ENCODE measurements at places on chromosomes 11 and 22. TPM values are rescaled to one million over a fixed set of nuclear protein-coding genes. Genes with fewer than 3 reads are reported as not detected.

Gene GDPD4
- not detected for total RNA-seq

Gene TMEM151A
- total RNA-seq: 0.24 TPM

- no peak for DNase-seq
Measured at GRCh38 chr11:134086376-134086775, 17.5 kb downstream of the JAM3 start.

DNA sequence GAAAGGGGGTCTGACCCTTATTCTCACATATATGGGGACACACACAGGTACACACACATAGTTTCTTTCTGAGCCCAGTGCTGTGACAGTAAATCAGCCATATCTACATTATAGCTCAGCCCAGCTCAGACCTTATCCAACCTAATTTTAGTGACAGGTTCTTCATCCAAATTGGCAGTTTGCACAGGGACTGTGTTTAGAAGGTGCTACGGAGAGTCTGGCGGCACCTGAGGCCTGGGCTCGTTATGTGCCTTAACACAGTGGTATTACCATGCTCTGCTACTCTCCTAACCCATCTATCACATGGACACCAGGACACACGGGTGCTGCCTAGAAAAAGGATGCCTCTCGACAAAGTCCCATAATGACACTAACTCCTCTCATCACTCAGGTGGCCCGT lies 109.3 kb downstream of the GALNT18 start:
- no peak for DNase-seq

Gene SCN4B
- 17.0 TPM for total RNA-seq
